Glutamatergic neuron (in vitro differentiated cells): ENCODE measurements at places on chromosomes 6 and 20.

DNA sequence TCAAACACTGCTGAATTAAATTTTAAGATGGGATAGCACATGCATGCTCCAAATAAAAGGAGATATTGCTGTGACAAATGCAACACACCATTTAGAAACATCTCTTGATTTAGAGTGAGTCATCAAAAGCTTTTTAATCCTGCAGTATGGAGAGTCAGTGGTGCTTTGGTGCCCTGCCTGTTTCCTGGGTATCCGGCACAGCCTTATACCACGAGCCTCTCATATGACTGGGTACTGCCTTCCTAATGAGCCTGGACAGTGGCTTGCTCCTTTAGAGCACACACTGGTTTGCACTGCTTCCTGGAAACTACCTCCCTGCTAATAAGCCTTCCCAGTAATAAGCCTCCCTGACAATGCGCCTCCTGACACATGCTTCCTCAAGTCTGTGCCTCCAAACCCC is 65.3 kb upstream of the KCNK16 start:
- no peak for DNase-seq

GRCh38 chr6:77026341-77026740 is 436.9 kb downstream of the HTR1B start:
- no peak for DNase-seq

GRCh38 chr6:70380252-70380651 is 33.1 kb upstream of the FAM135A start:
- DNase-seq: no peak

DNA sequence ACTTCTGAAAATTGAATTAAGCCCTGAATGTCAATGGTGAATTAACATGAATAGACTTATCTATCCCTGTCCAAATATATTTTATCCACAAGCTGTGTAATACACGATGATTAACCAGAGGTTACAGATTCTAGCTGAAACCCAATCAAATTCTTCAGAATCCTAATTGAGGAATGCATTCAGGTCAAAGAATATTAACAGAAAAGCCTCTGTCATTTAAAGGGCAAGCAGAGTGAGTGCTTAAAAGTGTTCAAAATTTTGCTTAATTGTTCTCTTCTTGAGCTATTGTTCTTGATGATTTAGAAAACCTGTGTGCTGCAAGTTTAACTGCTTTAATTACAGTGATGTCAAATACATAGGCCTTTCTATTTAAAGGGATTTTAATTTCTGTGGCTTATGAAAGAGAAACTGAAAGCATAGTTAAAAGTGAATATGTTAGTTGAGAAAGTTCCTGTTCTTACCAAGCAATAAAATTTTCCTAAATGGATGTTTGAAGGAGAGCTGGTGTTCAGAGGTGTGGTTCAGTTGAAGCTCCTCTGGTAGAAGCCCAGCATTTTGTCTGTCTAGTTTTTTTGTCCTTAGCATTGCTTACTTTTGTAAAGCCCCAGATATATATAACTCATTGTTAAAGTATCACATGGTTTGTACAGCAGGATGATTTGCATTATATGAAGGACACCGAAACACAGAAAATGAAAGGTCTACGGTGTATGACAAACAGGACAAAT is 466.3 kb upstream of the PLCB4 start:
- DNase-seq: no peak

GRCh38 chr6:170146640-170147039 is 144.2 kb downstream of the DLL1 start:
- DNase-seq: no peak

- DNase-seq: no peak
Observed at GRCh38 chr6:154482858-154483257, 27.6 kb downstream of the CNKSR3 start.

DNA sequence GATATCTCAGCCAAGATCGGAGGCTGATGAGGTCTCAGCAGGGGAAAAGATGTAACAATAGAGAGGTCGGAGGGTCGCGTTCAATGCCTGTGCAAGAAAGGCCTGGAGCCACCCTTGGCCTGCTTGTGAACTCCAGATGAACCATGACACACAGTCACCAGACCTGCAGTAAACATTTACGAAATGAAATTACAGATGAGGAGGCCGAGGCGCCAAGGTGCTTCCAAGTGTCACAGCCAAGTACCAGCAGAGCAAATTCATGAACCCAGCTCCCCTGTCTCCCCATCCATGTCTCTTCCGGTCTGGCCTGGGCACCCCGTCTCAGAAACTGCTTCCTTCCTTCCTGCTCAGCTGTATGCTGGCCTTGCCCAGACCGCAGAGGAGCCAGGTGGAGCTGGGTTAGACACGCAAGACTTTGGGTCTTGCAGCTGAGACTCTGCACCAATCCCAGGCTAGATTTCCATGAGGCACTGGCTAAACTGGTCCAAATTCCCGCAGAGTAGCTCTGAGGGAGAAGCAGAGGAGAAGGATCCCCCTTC is 48.1 kb downstream of the CHMP4B start:
- DNase-seq: no peak

- DNase-seq: no peak
Observed at GRCh38 chr20:48241482-48241881, 456.2 kb upstream of the SULF2 start.

DNA sequence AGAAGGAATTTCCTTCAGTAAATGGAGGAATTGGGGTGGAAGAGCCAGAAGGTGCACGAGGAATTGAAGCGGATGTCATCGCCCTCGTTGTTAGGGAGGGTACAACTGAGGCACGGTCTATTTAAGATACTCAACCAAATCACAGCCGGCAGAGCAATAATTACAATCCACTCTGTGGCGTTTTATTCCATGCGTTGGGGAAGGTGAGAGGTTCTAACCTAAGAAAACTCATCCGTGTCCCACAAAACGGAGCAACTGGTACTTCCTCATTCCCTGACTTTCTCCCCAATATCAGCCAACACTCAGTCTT is 802 bp upstream of the RRBP1 start:
- no peak for DNase-seq

- DNase-seq: no peak
Observed at GRCh38 chr20:14412065-14412681, 74.8 kb upstream of the FLRT3 start.

DNA sequence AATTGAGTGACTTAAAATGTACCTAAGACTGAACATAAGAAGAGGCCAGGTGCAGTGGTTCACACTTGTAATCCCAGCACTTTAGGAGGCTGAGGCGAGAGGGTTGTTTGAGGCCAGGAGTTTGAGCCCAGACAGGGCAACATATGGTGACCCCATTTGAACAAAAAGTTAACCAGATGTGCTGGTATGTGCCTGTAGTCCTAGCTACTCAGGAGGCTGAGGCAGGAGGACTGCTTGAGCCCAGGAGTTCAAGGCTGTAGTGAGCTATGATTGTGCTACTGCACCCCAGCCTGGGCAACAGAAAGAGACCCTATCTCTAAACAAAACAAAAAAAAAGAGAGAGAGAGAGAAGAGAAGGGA is 10.1 kb upstream of the PAQR8 start:
- DNase-seq: no peak

DNA sequence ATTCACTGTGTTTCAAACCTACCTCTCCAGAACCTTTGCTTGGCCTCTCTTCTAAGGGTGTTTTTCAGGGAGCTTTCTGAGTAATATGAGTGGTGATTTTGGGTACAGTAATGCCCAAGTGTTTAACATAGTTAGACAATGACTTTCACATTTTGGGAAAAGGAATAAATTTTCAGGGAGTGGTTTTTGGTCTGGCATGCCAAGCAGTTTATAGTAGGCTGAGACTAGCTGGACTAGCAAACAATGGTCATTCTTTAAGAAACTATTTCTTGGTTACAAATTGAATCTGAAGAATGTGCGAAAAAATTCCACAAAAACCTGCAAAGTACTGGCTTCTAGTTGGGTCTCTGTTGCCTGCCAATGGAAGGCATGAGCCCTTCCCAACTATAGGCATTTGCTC is 15.4 kb downstream of the FNDC1 start:
- no peak for DNase-seq

GRCh38 chr6:115582386-115582785 is 478.3 kb downstream of the FRK start:
- DNase-seq: no peak

DNA sequence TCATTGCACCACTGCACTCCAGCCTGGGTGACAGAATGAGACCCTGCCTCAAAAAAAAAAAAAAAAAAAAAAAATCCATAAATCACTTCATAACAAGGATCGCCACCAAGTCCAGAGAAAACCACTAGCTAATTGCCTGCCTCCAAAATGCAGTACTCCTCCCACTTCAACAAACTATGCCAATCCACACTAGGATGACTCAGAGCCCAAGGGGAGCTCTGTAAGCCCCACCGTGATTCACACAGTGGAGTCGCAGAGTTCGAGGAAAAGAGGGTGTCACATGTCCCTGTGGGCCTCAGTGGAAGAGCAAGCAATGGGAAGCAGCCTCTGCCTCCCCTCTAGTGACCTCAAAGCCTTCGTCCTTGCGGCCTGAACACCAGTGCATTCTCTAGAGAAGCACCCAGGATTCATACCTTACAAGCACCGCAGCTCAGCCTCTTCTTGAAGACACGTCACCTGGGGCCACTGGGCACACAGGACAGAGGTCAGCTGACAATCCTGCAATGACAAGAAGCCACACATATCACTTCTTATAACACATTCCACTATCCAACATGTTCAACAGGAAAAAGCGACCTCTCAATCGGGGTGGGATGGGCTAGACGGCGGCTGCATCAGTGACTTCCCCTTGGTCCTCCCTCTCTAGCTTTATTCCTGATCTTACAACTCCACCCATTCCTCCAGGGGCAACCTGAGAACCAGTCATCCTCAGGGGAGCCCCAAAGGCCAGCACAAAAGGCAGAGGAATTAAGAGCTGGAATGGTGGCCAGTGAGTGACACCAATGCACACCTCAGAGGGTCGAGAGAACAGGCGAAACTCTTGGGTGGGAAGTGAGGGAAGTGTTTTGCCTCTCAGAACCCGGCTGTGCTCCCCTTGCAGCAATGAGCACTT is 8.9 kb downstream of the SNHG17 start:
- DNase-seq: no peak

GRCh38 chr20:17507531-17507930 is 23.6 kb downstream of the BFSP1 start:
- DNase-seq: no peak

- no peak for DNase-seq
Observed at GRCh38 chr6:105135056-105135455, 44.8 kb downstream of the POPDC3 start.

- DNase-seq: no peak
Observed at GRCh38 chr6:36815962-36816735, 23.1 kb downstream of the CPNE5 start.

- DNase-seq: peak; percentile 68
Observed at GRCh38 chr6:70956451-70957283, at the start of gene B3GAT2. Gene B3GAT2 (minus strand): TSS chr6:70957060. CDS start chr6:70956429, 631 bp downstream.

GRCh38 chr6:52573295-52573694 is 3.6 kb downstream of the TRAM2 start:
- no peak for DNase-seq

- no peak for DNase-seq
Observed at GRCh38 chr6:57087916-57088315, 2.1 kb upstream of the ZNF451 start.

DNA sequence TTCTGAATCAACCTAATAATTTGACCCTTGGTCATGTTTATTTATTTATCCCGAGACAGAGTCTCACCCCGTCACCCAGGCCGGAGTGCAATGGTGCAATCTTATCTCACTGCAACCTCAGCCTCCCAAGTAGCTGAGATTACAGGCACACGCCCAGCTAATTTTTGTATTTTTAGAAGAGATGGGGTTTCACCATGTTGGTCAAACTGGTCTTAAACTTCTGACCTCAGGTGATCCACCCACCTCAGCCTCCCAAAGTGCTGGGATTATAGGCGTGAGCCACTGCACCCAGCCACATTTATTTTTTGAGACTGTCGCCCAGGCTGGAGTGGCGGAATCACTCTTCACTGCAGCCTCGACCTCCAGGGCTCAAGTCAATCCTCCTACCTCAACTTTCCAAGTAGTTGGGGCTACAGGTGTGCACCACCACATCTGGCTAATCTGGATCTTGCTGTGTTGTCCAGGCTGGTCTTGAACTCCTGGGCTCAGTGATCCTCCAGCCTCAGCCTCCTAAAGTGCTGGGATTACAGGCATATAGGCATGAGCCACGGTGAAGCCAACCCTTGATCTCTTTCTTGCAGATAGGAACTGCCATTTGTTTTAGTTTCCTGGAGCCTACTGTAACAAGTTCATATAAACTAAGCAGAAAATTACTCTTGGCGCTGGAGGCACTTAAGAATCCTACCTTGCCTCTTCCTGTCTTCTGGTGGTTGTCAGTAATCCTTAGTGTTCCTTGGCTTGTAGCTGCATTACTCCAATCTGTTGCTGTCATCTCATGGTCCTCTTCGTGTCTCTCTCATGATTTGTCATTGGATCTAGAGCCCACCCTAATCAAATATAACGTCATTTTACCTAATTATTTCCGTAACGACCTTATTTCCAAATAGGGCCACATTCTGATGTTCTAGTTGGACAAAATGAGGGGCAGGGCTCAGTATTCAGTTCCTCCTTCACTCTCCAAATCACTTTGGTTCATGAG is 2.3 kb downstream of the RPS18 start:
- DNase-seq: no peak

- no peak for DNase-seq
Observed at GRCh38 chr6:97778290-97779038, 495.4 kb upstream of the MMS22L start.

- DNase-seq: no peak
Observed at GRCh38 chr6:116158641-116159040, 32.7 kb upstream of the COL10A1 start.

DNA sequence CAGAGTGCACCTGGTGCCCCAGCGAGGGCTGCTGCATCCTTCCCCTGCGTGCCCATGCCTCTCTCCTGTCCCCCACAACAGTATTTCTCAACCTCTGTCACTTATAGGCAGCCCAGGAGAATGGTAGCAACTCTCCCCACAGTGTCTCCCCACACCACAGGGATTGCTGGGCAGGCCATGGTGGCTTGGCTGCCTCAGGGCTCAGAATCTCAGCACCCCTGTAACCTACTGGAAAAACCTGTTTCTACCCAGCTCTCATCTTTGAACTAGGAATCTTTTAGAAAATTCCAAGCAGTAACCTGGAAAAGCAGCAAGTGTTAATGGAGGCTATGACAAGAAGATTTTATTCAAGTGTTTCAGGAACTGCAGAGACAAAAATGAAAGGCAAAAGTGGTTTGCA is 38.0 kb downstream of the CD164 start:
- DNase-seq: no peak
